ENCODE measurements at places on chromosomes 1 and 21.

DNA sequence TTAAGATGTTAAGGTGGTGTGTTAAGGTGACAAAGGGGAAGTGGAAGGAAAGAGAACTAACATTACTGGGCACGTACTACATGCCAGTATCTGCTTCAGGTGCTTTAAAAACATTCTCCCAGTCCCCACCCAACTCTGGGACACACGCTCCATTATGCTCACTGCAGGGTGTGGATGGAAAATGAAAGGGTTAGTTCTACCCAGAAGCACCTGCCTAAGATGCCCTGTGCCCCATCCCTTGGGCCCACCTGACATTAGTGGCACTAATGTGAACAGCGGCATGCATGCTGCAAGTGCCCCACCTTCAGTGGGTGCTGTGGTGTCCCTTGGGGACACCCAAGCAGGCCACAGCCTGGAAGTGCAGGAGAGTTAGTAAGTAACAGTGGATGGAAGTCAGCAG, 82.9 kb upstream of the CXADR start:
- DNase-seq = no peak

- DNase-seq = no peak
Observed at GRCh38 chr1:178388418-178389145, 108.2 kb downstream of the CLEC20A start.

- no peak for DNase-seq
Observed at GRCh38 chr21:38903690-38904139, 98.0 kb downstream of the ETS2 start.

GRCh38 chr1:10965546-10966226, 46.8 kb upstream of the TARDBP start:
- DNase-seq = no peak

GRCh38 chr1:110495926-110496600, 22.9 kb downstream of the KCNA10 start:
- DNase-seq = peak; percentile 38

GRCh38 chr1:11977625-11978024, 2.6 kb upstream of the MFN2 start:
- DNase-seq = no peak

- DNase-seq = no peak
Observed at GRCh38 chr21:17050646-17051045, 462.2 kb upstream of the CXADR start.

GRCh38 chr1:204873714-204874113, 3.1 kb downstream of the NFASC start:
- no peak for DNase-seq

GRCh38 chr1:221794935-221795334, 53.0 kb upstream of the DUSP10 start:
- no peak for DNase-seq

GRCh38 chr1:17013491-17014320, 2.0 kb upstream of the ATP13A2 start:
- no peak for DNase-seq

DNA sequence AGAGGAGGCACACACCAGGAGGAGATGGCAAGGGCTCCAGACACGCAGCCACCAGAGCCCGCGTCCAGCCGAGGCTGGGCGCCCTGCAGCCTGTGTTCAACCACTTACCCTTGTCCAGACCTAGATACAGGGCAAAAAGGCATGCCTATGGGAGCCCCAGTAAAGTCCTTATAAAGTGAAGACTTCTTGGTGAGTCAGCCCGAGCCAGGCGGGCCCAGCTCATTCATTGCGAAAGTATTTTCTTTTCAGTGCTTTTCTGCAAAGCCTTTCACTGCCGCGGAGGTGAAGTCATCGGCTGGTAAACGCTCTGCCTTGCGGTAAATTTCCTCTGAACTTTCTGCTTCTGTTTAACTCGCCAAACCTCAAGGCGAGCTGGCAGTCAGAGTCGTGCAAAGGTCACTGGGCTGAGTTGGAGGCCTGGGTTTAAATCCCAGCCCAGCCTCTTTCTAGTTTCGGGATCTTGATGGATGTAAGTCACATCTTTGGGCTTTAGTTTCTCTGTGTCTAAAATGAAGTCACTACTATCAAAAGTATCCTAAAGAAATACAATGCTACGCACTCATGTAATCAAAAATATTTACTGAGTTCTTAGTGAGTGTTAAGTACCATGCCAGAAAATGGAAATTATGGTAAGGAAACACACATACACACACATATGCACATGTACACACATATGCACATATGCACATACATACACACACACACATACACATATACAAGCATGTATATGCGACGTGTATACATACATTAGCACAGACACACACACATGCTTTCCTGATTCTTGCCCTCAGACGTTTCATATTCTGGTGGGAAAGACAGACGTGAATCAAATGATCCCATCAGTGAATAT, 54.7 kb upstream of the IFFO2 start:
- peak; percentile 45 for DNase-seq

DNA sequence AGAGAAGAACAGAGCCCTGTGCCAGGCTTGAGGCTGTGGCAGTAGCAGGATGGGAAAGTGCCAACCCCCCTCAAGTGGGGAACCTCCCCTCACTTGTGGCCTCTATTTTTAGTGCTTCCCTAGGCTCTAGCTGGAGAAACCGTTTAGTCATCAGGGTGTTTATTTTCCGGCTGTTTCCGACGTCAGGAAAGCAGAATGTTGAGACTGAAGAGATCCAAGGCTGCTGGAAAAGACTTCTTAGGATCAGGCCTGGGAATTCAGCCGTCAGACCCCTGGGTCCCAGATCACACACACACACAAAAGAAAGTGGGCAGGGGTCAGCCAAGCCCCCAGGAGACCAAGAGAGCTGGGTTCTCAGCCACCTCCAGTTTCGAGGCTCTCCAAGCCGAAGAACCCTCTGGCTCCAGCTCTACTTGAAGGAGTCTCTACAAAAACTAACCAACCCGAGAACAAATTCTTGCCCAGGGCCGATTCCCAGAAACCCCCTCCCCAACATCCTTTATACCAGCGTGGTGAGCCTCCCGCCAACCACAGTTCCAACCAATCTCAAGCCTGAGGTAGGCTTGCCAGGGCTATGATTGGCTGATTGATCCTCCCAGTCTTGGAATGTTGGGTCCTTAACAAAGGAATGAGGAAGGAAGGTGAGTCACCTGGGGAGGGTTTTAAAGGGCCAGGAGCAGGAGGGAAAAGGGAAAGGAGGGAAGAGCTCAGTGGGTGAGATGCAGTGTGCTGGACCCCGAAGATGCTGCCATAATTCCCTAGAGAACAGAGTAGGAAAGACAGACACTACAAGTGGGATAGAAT, 2.5 kb upstream of the MEF2D start:
- no peak for DNase-seq

DNA sequence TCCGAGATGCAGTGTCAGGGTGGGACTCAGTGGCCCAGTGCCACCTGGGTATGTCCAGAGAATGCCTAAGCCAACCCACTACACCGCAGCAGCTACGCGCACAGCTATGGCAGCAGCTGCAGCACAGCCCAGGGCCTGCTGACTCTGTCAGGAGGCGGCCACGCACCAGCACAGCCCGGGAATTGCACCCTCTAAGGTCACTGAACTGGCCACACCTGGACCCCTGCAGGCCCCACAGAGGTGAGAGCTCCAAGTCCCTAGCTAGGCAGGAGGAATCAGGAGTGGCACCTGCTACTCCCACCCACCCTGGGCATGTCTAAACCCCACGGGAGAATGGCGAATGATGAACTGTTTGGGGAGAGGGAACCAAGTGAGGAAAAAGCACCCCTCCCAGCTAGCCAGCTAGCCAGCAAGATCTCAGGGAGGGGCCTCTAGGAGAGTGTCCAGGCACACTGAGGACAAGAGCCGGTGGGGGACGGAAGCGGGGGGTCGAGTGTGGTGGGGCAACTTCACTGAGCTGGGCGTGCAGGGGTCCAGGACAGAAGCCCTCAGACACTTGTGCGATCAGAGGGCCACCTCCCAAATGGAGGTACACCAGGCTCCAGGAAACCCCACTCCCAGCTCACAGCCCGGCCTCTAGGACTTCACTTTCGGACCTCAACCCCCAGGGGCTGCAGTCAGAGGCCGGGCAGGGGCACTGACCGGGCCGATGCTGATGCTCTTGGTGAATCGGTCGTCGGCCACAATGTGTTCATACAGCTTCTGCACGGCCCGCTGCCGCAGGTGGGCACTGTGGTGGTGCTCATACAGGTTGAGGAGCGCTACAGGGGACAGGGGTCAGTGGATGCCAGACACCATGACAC, 13.9 kb downstream of the LSS start:
- no peak for DNase-seq

- no peak for DNase-seq
Observed at GRCh38 chr1:176691251-176692228, 228.6 kb downstream of the PAPPA2 start.

GRCh38 chr1:66450043-66450514, 83.9 kb upstream of the SGIP1 start:
- no peak for DNase-seq

DNA sequence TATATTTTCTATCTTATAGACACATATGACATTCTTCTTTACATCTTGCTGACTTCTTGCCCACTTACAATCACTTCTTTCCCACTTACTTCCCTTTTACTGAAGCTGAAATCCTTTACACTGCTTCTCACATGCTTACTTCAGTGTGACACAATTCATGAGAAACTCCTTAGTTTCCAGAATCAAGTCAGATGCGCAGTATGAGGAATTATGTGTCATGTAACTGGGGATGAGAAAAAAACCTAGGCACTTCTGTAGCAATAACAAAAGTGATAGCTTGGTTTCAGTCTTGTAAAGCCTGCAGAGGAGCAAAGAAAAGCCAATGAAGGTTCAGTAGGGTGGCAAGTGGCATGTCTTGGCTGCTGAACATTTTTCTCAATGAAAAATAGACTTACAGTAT, 566.2 kb upstream of the RGS18 start:
- DNase-seq = no peak

GRCh38 chr1:88998716-88999115, 6.3 kb upstream of the KYAT3 start:
- DNase-seq = no peak

- no peak for DNase-seq
Observed at GRCh38 chr21:17795146-17796036, 23.8 kb downstream of the C21orf91 start.

DNA sequence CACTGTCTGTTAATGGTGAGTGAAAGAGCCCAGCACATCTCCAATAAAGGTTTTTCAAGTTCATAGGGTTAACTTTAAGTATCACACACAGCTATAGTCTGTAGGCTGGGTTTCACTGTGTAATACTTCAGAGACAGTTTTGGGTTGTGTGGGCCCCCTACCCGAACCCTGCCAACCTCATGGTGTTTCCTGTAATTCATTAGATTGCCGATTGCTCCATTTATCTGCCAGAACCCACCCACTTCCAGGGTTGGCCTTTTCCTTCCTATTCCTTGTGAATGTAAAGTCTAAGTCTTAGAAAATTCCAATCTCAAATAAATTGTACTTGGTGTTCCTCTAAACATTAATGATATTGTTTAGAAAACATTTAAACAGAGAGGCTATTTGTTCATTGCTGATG, 43.6 kb downstream of the CTTNBP2NL start:
- DNase-seq = no peak

GRCh38 chr1:159965263-159965662, 11.2 kb upstream of the SLAMF9 start:
- DNase-seq = no peak

- no peak for DNase-seq
Observed at GRCh38 chr21:42236014-42236413, 17.1 kb downstream of the ABCG1 start.

DNA sequence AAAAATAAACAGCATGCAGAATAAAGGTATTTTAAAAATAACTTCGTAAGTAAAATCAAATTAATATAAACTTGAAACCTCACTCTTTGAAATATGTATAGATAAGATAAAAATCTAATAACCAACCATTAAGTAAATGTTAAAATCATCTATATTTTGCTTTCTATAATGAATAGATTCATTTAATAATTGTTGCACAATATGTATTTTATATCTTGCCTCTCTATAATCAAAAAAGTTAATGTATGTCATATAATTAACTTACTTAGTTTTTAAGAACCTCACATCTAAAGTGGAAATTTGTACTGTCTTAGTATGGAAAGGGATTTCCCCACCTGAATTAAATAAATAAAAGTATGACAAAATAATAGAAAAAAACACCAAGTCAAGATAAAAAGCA, 42.4 kb upstream of the RBM34 start:
- no peak for DNase-seq

- DNase-seq = no peak
Observed at GRCh38 chr1:115404911-115405310, 66.9 kb upstream of the NGF start.

- no peak for DNase-seq
Observed at GRCh38 chr1:14822493-14822892, 224.0 kb downstream of the KAZN start.

DNA sequence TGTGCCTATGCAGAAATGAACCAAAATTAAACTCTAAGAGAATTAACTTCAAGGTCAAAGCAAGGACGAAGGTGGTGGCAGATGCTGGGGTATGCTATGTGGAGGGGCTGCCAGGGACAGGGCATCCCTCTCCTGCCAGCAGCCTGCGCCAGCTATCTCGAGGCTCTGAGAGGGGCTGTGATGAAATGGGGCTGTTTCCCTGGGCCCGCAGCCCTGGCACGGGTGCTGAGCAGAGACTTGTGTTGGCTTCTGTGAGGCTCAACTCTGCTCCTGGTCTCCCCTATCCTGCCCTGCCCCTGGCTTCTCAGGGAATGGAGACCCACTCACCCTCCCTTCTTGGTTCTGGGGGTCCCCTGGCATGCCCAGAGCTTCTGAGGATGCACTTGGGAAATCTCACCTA, 41.9 kb upstream of the TIAM1 start:
- DNase-seq = no peak

GRCh38 chr1:232627645-232628334, 2.1 kb downstream of the SIPA1L2 start:
- no peak for DNase-seq

GRCh38 chr1:51792864-51793263, 85.7 kb downstream of the NRDC start:
- no peak for DNase-seq

GRCh38 chr1:232822530-232822929, 17.3 kb downstream of the MAP10 start:
- no peak for DNase-seq

GRCh38 chr1:248818505-248819374, 7.0 kb downstream of the SH3BP5L start:
- DNase-seq = no peak

DNA sequence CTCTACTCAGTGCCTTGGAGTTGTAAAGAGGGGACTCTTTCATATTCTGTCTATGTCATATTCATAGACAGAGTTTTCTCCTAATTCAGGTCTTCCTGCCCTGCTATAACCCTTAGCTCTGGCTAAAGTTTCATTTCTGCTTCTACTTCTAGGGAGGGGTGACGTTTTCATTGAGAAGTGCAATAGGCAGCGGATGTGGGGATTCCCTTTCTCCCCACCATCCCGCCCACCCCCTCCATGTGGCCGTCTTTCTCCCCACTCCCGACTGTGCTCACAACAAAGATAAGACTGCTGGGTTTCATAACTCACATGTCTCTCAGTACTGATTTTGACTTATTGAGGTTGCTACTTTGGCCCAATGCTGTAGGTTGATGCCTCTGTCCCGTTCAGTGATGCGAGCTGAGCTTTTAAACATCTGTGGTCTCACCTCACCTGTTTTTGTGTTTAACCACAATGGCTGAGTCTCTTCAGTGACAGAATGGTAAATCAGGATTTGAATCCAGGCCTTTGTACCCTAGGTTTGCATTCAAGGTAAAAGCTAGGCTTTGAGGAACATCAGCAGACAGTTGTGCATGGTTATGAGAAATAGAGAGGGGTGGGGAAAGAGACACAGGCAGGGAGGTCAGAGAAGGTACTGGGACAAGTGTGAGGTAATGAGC, 7.8 kb upstream of the KIF14 start:
- DNase-seq = peak; percentile 6

GRCh38 chr1:54516249-54516920, 31.6 kb upstream of the ACOT11 start:
- DNase-seq = no peak

GRCh38 chr1:55138823-55139222, 76.3 kb downstream of the USP24 start:
- no peak for DNase-seq
